ENCODE measurements at places on chromosomes 16 and 17. TPM values are rescaled to one million over a fixed set of nuclear protein-coding genes. Genes with fewer than 3 reads are reported as not detected.
A peak's percentile ranks its signal among the peaks of the same experiment; 100 is the strongest.

DNA sequence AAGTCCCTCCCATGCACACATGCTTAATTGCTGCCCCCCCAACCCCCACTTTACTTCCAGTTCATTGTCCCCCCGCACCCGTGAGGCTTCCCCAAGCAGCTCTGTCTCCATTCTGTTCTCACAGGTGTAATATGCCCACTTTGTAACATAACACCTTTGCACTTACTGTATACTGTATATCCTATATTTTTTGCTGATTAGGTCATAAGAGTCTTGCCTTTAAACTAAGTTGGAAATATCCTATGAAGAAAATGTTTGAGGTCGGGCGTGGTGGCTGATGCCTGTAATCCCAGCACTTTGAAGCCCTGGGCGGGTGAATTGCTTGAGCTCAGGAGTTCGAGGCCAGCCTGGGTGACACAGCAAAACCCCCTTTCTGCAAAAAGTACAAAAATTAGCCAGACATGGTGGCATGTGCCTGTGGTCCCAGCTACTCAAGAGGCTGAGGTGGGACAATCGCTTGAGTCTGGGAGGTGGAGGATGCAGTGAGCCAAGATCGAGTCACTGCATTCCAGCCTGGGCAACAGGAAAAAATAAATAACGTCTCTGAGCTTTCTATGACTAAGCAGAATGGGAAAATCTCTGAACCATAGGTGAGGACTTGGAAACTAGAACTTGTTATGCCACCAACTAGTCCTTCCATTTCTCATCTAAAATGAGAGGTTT is 76.1 kb downstream of the TNRC6C start:
- no peaks in the 10 kb centered on the region for H3K27me3 ChIP-seq
- no peak overlapping the region for H3K4me3 ChIP-seq
- peaks cover 33% of the 10 kb centered on the region for H3K36me3 ChIP-seq
- H3K4me1 ChIP-seq = no peaks in the 10 kb centered on the region

GRCh38 chr17:50963139-50963538 is 97.0 kb upstream of the TOB1 start:
- H3K4me1 ChIP-seq = no peaks in the 10 kb centered on the region
- H3K36me3 ChIP-seq = no peaks in the 10 kb centered on the region

DNA sequence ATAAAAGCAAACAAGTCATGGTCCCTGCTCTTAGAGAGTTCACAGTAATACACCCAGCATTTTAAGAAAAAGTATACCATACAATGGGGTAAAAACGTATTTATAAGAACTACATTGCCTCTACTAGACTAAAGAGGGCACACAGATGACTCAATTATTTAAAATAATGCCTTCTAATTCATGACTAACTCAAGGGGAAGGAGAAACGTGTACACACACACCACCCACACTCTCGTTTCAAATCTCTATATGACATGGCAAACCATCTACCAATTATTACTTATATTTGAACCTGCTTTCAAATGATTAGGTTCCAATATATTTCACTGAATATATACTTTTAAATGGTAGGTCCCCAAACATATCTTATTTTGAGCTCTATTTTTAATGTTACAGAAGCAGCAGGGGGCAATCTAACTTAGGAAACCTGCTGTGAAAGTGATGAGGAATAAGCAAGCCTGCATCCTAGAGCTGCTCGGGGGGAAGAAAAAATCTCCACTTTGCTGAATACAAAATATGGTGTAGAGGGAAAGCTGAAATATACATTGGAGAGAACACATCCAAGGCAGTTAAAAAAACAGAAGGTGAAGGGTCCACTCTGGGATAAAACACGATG is 232.4 kb upstream of the PSMD7 start:
- no peak for DNase-seq
- H3K27me3 ChIP-seq = no peaks in the 10 kb centered on the region
- no peak overlapping the region for H3K27ac ChIP-seq
- H3K36me3 ChIP-seq = no peaks in the 10 kb centered on the region

DNA sequence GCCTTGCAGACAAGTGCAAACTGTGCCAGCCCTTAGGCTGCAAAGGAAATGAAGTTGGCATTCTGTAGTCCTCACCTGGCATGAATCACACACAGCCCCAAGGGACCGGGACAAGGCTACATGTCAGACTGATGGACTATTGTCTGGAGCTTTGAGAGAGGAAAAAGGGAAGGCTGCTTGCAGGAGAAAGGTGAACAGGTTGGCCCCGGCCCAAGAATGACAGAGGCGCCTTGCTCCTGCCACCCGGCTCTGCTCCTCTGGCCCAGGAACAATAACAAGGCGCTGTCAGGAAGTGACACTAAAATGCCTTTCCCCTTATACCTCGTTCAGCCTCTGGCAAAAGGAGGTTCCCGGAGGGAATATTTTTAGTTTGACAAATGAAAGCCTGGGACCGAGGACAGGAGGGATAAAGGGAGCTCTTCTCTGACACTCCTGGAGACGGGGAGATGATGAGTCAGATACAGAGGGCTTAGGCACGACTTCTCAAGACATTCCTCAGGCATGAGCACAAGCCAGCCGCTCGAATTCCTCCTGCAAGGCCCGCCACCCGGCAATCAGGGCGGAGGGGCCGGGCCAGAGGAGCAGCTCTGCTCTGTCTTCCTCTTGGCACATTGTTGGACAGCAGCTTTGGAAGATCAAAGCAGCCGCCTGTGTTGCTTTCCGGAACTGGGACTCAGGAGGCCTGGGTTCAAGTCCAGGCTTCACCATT is 105.8 kb downstream of the NOG start:
- no peak overlapping the region for H3K27ac ChIP-seq
- no peaks in the 10 kb centered on the region for H3K27me3 ChIP-seq
- H3K4me3 ChIP-seq = no peak overlapping the region
- no peaks in the 10 kb centered on the region for H3K36me3 ChIP-seq
- H3K4me1 ChIP-seq = no peaks in the 10 kb centered on the region

GRCh38 chr17:63696381-63696961 is 3.5 kb downstream of the LIMD2 start:
- H3K27me3 ChIP-seq = no peaks in the 10 kb centered on the region
- peak overlapping the region; percentile 98 for H3K4me3 ChIP-seq
- peaks cover 53% of the 10 kb centered on the region for H3K4me1 ChIP-seq
- peaks cover 32% of the 10 kb centered on the region for H3K36me3 ChIP-seq
- peak; percentile 62 for DNase-seq

GRCh38 chr16:57146040-57146647 is 39.7 kb downstream of the PSME3IP1 start:
- H3K27me3 ChIP-seq = no peaks in the 10 kb centered on the region
- H3K27ac ChIP-seq = no peak overlapping the region
- H3K4me1 ChIP-seq = peaks cover 27% of the 10 kb centered on the region
- no peak overlapping the region for H3K4me3 ChIP-seq
- no peaks in the 10 kb centered on the region for H3K36me3 ChIP-seq

The CSNK1D gene
- 182 TPM for total RNA-seq

The ZACN gene
- total RNA-seq = not detected

The ATP1B2 gene
- total RNA-seq = 0.52 TPM

The CORO7 gene
- total RNA-seq = 176 TPM

The SECTM1 gene
- total RNA-seq = 6.1 TPM

Measured in CD4-positive, alpha-beta memory T cell (primary cell).